ENCODE measurements at places on chromosomes 3 and 15.

DNA sequence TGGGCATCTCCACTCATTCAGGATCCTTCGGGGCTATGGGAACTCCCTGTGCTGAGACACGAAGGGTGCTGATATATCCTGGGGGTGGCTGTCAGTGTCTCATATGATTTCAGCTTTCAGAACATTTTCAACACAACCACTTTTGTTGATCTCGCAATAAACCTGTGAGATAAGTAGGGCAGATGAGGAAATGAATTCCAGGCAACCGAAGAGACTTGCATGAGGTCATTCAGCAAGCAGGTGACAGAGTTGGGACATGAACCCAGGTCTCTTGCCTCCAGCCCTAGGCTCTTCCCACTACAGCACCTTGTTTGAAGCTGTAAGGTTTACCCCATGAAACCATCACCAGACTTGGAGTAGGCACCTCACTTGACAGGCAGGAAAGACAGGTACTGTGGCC, 16.6 kb downstream of the DUOX1 start:
- no peak for DNase-seq

GRCh38 chr15:90181776-90182175, 19.4 kb upstream of the SEMA4B start:
- no peak for DNase-seq

- no peak for DNase-seq
These were observed 56.9 kb downstream of the GRIP2 start for GRCh38 chr3:14483286-14483685.

DNA sequence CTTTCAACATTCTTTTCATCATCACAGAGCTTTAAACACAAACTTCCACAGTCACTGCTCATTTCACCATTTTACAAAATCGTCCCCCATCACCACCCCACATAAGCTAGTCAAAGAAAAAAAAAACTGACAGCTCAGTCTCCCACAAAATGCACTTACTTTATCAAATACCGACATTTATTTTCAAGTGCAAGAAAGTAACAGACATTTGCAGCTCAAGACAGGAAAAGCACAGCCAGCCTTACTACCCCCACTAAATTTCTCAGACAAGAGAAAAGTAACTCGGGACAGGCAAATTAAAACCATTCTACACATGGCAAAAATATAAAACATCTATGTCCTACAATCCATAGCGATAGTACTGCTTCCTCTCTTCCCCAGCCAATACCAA, 402.4 kb downstream of the SHQ1 start:
- DNase-seq = no peak

GRCh38 chr15:48718646-48719045, 73.1 kb upstream of the FBN1 start:
- no peak for DNase-seq

DNA sequence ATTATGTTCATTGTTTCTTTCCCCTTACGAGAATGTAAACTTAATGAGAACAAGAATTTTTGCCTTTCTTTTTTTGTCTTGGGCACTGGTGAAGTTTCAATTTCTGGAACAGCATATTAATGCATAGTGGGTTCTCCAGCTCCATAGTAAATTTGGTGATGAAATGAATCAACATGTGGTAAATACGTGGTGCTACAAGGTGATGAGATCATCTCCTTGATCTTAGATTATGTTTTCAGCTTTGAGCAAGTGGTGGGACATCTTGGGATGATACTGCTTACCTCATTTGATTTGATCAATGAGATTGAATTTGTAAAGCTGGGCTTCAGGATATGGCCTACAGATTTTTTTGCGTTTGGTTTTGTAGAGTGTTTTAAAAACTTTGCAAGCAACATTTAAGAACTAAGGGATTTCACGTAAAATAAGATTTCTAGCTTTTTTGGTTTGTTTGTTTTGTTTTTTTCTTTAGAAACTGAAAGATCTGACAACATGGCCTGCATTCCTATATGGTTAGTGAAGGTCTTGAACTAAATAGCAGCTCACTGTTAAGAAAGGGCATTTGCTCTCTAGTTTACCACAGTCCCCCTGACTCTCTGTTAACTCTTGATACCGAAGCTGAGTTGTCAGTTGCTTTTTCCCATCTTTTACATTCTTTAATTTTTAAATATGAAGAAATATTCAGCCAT, 45.6 kb downstream of the FNDC3B start:
- no peak for DNase-seq

DNA sequence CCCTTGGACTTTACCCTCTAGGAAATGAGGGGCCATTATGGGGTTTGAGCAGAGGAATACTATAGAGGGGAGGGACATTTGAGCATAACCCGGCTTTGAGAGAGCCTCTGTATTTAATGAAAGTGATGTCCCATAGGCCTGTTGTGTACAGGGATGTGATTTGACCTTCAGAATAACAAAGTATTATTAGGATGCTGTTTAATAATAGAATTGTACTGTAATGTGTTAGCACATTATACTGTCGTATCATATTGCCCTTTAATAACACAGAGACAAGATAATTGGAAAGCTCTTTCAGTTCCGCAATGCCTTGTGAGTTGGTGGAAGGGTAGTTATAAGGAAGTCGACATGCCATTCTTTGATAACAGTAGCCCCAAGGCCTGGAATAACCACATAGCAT, 328.3 kb downstream of the RYR3 start:
- no peak for DNase-seq

GRCh38 chr15:67105065-67105951, 39.9 kb downstream of the SMAD3 start:
- no peak for DNase-seq

- no peak for DNase-seq
These were observed 235.1 kb downstream of the CD47 start for GRCh38 chr3:107855710-107856109.

DNA sequence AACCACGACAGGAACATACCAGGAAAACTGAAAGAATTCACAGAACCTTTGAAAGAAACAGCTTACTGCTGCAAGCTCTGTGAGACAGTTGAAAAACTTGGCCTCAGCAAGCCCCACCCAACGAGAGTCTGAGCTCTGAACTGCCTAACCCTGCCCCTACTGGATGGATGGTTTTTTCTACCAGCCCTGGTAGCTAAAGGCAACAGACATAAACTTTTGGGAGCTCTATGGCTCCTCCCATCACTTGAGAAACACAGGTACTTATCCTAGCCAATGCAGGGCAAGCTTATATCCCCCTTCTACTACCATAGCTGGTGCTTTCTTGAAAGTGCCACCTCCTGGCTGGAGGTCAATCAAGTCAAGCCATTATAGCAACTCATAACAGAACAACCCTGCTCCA, 471.8 kb downstream of the GRM7 start:
- DNase-seq = no peak

DNA sequence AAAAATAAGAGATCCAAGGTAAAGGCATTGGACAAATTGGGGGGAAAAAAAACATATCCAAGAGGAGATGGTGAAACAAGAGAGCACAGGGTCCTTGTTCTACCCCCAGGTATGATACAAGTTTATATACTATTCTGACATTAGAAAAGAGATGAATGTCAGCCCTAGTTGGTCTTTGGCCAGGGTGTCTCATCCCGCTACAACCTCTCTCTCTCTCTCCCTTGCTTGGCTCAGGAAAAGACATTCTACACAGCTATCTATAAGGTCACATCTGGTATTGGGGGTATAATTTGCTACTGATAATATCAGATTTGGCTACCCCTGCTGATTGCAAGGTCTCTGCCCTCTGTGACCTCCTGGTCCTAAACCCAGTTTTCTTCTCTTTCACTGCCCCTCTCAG, 117.2 kb downstream of the GOLIM4 start:
- DNase-seq = no peak

DNA sequence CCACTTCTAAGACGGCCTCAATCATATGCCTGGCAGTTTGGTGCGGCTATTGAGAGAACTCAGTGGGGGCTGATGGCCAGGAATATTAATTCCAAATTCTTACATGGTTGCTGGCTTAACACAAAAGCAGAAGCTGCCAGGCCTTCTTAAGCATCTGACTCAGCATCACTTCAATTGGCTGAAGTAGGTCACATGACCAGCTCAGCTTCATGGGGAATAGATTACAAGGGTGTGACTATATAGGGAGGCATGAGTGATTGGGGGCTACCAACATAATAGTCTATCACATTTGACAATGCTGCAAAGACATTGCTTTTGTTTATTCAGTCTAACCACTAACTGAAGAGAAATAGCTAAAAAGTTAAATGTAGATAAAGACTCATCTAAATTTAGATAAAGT, 101.6 kb upstream of the ANKRD28 start:
- no peak for DNase-seq

- DNase-seq = no peak
These were observed 18.5 kb downstream of the PAQR9 start for GRCh38 chr3:142945023-142945422.

DNA sequence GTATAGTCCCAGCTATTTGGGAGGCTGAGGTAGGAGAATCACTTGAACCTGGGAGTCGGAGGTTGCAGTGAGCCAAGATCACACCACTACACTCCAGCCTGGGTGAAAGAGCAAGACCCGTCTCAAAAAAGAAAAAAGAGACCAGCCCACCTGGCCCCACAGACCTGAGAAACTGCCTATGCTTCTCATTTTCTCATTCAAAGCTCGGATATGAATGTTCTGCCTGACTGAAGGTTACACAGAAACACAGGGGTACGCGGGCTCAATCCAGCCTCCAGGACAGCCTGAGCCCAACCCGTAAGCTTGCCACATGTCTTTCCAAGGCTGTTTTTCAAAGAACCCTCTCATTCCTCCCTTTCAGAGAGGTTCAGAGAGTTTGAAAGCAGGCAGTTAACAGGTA, 9.7 kb upstream of the LRRC15 start:
- DNase-seq = no peak

DNA sequence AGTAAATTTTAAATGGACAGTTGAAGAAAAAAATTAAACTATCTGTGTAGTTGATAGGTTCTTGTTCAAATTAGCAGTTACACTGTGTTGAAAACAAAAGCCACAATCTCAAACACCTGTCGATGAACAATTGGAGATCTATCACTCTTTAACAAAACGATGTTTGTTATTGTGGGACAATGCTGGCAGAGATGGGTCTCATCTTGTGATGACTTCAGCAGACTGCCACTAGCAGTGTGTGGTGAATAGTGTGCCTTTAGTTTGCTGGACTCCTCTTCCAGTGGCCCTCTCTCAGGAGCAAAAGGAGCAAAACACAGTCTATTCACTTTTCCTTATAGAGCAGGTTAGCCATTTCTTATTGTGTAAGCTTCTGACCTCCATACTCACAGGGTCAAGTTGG, 14.7 kb upstream of the TRIM59 start:
- DNase-seq = no peak

- DNase-seq = peak; percentile 90
These were observed 1.3 kb downstream of the KLF15 start for GRCh38 chr3:126355777-126356372.

- DNase-seq = peak; percentile 68
These were observed 127.4 kb upstream of the ABHD17C start for GRCh38 chr15:80567721-80568157.

GRCh38 chr15:55164284-55164683, 32.5 kb downstream of the RSL24D1 start:
- DNase-seq = no peak

DNA sequence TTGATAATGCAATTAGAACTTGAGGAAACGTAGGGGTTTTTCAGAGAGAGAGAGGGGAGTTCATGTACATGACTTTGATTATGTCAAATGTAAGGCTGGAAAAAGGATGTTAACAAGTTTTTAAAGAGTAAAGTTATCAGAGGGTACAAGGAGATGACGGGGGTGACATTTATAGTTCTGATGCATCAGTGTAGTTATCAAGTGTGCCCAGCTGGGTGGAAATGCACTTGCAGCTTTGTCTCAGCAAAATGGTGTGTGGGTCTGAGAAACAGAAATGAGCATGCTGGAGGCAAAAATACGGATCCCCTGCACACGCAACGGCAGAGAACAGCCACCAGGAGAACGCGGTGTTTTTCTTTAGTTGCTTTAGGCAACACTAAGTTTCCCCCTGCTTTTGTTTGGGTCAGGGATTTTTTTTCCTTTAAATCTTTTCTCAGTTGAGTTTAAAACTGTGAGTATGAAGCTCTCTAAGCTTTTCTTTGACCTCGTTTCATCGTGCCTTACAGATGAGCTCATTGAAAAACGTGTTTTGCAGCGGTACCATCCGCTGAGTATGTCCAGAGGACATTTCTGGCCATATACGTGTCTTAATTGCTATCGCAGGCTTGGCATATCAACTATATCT, 205.4 kb downstream of the PDZRN3 start:
- DNase-seq = no peak

GRCh38 chr3:153026026-153026425, 136.0 kb upstream of the RAP2B start:
- DNase-seq = no peak

DNA sequence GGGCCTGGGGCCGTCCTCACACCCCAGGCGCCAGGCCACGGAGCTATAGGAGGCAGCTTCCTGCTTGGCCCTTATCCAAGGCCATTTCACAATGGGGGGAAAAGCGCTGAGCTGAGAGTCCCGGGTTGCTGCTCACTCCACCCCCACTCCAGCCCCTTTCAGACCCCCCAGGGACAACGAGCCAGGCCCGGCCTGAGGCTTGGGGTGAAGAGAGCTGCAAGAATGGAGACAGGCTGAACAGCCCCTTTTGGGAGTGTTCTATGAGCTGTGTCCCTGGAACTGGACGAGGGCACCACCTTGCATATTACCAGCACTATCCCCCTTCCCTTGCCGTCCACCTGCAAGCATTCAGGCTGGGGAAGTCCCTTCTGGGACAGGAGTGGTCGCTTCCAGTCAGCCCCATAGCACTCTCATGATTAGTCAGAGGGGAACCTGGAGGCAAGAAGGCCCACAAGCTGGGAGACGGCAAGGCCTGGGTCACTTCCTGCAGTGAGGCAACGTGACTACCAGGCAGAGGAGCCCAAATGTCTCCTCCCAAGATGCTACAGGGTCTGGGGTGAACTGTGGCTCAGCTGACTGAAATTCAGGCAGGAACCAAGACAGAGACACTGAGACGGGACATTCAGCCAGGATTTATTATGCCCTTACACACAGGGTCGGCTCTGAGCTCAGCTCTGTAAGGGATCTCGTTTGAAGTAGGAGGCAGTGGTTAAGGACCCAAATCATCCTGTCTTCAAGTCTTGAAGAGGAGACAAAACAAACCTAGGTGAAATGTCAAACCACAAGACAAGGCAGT, 8.6 kb upstream of the SRP14 start:
- DNase-seq = no peak

DNA sequence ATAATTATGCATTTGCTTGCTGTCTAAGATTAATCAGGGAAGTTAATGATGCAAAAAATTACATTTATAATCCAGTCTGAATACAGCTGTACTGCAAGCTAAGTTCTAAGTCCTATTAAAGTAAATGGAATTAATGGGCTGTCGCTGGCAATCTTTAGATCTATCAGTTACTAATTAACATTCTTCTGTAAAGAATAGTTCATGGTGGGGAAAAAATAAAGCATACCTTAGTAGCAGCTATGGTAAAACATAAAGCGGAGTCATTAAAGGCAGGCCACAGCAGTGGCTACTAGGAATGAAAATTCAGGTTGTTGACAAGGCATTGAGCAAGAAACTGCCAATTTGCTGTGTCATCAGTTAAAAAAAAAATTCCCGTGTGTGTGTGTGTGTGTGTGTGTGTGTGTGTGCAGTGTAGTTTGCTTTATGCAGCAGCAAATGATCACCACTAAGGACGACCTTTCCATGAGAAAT, 129.8 kb downstream of the ZNF385D start:
- DNase-seq = no peak
